ENCODE measurements at places on chromosomes 5 and 9.

GRCh38 chr5:132114150-132115121 is 40.8 kb downstream of the CSF2 start:
- no peak for DNase-seq

GRCh38 chr5:142388696-142389095 is 63.9 kb upstream of the SPRY4 start:
- DNase-seq: no peak

- DNase-seq: no peak
Observed at GRCh38 chr5:84301535-84301934, 83.1 kb downstream of the EDIL3 start.

GRCh38 chr5:67494186-67494855 is 297.7 kb upstream of the CD180 start:
- DNase-seq: no peak

DNA sequence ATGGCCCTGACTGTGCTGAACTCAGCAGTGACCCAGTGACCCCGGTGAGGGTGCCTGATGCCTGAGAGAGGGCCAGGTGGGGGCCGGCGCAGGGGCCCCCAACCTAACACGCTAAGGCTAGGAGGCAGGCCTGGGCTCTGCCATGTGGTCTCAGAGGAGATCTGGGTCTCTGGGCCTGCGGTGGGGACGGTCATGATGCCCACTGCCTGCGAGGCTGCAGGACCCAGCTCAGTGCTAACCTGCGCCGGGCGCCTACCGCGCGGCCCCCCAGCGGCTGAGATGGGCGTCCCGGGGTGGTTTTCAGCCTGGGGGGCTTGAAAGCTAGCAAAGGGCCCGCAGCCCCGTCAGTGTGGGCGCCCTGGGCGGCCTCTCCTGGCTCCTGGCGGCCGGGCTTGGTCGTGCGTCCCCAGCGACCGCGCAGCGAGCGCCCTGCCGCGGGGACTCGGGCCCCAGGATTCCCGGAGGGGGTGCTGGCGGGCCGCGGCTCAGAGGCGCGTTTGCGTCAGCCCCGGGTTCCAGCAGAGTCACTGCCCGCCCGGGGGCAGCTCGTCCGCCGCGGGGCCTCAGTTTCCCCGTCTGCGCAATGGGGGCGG is 2.5 kb downstream of the EGFL7 start:
- DNase-seq: no peak

DNA sequence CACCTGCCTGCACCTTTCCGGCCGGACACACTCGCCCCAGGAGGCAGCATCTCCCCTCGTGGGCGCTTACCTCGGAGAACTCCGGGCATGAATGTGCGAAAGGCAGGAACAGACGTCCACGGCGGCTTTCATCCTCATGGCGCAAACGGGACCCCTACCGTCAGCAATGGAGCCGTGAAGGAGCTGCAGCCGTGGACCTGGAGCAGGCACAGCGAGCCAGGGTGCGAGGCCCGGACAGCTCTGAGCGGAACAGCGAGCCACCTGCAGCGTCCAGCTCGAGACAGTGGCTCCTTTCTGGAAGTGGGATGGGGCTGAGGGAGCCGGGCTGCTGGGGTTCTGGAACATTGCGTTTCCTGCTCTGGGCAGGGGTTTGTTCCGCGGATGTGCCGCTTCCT is 7.8 kb upstream of the SLC6A19 start:
- no peak for DNase-seq

DNA sequence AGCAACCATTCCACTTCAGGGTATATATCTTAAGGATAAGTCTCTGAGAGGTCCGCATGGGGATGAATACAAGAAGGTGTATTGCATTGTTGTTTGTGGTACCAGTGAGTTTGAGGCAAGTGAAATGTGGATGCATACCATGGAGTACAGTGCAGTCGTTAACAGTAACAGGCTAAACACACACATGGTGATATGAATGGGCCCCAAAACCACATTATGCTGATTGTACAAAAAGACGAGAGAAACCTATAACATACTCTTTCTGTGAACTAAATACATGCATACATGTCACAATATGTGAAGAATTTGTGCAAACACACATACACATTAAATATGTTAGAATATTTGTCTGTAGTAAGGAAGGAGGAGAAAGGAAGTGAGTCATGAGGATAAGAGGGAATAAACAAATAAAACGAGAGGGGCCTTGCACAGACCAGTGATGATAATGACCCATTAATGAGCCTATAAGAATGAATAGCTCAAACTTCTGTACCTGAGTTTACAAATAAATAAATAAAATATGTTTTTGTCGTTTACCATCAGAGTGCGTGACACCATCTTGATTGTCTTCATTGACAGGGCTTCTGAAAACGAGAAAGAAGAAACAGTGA is 66.5 kb upstream of the RICTOR start:
- DNase-seq: no peak

DNA sequence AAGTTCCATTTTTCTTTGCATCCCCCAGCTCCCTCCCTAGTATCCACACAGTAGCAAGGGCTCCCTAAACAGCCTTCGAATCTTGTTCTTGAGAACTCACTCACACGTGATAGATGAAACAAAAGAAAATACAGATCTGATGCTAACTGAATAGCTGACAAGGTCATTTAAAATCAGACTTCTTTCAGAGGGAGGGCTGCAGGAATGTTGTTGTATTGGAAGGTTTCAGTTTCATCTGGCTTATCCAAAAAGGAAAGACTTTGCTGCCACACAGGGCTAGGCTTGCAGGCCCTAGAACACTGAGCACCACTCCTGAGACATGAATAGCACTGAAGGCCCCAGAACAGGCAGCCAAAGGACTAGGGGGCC is 3.2 kb downstream of the CD180 start:
- no peak for DNase-seq

GRCh38 chr5:150352244-150353031 is 5.1 kb upstream of the TCOF1 start:
- DNase-seq: no peak

DNA sequence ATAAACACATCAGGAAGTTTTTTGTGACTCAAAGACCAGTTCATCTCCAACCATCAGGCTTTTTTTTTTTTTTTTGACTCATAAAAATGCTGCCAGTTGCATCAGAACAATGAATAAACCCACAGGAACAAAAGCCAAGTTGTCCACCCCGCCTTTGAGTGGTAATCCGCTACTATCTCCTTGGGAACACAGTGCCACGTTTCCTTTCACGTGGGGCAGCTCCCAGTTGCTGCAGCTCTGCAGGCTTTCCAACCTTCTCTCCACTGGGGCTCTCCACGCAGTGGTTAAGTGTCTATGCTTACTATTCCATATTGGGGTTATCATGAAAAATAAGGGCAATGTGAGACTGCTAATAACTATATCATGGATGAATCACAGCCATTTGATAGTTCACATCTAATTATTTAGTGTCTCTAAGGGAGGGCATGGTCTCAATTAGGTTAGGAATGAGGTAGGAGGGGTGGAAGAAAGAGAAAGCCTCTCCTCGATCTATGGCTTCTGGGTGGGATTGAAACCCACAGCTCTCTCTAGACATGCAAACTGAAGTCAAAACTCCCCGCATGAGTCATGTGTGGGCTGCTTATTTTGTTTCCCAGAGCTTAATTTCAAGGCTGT is 55.8 kb upstream of the ACTBL2 start:
- DNase-seq: no peak

GRCh38 chr5:132640613-132641012 is 17.4 kb upstream of the IL13 start:
- DNase-seq: no peak

DNA sequence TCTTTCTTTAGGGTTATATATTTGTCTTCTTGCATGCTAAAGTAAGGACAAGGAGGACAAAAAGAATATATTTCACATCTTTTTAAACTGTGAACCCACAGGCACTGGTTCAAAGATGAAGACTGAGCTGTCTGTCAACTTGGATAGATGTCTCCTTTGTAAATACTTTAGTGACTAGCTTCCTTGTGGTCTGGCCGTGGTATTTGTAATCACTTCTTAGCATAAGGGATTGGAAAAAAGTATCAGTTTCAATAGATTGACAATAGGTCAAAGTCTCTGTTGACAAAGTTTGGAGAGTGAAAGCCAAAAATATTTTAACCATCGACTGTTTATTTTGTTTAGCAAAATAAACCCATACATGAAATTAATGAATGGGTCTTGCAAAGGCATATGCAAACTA is 91.4 kb downstream of the TMEM167A start:
- no peak for DNase-seq

DNA sequence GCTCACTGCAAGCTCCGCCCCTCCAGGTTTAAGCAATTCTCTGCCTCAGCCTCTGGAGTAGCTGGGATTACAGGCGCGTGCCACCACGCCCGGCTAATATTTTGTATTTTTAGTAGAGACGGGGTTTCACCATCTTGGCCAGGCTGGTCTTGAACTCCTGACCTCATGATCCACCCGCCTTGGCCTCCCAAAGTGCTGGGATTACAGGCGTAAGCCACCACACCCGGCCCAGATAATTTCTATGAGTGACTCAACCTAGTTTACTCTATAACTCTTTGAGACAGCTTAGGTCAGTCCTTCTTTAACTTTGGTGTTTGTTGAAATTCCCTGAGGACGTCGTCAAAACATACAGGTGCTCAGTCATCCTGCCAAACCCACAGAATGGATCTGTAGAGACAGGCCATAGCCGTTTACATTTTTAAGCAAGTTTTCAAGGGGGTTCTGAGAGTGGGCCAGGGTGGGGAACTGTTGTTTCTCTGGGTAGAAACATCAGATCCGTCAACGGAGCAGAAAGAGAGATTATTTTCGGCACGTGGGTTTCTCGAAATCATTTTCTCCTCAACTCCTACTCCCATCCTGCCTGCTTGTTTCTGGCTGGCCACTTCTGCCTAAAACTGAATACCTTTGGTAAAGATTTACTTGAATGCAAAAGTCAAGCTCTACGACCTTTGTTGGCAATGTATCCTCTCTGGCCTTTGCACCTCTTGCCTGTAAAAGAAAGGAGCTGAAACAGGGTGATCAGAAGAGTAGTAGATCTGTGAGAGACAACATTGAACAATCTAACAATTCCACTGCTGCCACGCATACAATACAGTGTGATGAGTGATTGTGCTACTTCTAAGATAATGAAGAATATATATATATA is 6.0 kb upstream of the BOD1 start:
- DNase-seq: no peak

- no peak for DNase-seq
Observed at GRCh38 chr9:68747043-68747533, 42.0 kb downstream of the PIP5K1B start.

DNA sequence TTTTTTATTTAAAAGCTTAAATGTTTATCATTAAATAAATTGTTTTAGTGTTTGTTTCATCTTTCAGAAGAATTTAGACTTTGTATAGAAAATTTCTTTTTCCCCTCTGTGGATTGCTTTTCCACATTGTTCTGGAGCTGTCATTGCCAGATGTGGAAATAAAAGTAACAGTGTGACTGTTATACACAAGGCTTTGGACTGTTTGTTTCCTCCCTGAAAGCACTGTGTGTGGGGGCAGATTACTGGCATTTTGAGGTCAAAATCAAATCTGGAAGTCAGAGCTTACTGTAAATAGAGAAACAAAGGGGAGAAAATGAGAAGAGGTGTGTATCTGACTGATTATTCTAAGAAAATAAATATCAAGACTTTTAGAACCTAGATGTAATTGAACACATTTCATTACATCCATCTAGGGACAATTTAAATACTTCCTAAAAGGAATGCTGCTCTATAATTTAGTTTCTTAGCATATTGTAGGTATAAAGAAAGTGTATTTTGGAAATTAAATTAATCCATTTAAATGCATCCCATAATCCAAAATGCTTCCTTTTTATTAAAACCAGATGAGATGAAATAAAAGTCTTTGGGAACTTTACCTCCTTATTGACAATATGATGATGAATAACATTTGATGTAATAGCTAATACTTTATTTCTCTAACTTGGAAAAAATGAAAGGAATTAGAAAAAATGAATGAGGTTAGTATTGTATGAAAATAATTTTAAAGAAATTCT is 51.9 kb downstream of the ERCC6L2 start:
- DNase-seq: no peak

DNA sequence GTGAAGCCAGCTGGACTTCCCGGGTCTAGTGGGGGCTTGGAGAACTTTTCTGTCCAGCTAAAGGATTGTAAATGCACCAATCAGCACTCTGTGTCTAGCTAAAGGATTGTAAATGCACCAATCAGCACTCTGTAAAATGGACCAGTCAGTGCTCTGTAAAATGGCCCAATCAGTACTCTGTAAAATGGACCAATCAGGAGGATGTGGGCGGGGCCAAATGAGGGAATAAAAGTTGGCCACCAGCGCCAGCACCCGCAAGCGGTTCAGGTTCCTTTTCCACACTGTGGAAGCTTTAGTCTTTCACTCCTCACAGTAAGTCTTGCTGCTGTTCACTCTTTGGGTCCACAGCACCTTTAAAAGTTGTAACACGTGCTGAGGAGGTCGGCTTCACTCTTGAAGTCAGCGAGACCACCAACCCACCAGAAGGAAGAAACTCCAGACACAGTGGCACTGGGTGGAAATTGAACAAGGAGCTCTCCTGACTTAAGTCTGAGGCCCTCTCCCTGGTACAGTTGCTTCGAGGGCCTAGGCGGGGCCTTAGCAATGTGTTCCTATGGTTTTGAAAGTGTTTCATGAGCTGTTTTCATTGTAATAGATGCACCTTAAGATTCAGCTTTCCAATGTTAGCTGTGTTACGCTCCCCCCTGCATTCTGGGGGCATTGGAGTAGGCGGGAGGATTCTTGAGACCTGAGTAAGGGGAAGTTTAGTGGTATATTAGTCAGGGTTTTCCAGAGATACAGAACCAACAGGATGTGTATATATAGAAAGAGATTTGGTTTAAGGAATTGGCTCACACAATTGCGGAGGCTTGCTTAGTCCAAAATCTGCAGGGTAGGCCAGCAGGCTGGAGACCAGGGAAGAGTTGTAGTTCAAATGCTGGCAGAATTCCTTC is 21.5 kb upstream of the MYO10 start:
- no peak for DNase-seq

DNA sequence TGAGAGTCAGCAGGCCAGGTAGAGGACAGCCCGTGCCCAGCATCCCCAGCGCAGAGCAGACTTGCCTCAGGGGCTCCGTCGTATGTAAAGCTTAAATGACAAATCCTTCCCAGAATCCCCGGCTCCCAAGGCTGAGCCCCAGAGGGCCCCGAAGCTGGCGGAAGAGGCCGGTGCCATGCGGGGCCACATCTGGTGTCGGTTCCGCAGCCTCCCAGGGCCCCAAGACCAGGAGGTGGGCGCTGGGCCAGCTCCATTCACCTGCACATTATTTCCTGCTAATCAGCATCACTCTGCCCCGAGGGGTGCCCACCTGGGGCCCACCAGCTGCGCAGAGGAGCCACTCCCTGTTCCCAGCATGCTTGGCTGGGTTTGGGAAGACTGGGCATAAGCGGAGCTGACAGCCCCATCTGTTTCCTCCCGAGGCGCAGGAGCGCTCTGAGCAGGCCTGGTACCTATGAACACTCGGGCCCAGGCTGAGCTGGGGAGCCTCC is 124.0 kb upstream of the PPP1R26 start:
- no peak for DNase-seq

- no peak for DNase-seq
Observed at GRCh38 chr5:135206862-135207261, 172.8 kb upstream of the PITX1 start.

DNA sequence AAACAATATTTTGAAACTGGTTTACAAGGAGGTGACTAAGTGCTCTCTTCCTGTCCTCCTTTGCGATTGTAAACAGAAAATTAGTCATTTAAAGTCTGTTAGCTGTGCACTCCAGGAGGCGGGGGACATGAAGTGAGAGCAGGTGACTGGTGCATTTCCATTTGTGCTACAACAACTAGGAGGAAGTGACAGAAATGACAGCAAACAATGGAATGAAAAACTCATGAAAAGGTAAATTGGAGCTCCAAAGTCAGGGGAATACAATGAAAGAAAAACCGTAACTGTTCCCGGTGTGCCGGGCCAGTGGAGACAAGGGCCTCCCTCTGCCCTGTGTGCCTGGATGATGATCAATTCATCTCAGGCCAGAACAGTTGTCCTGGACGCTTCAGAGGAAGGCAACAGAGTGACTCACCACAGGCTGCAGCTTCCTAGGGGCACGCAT is 439.9 kb downstream of the GADD45G start:
- no peak for DNase-seq

All from activated CD8-positive, alpha-beta memory T cell treated with anti-CD3 and anti-CD28 coated beads for 4 hours (primary cell).